NCI-H2171 treated with DMSO at 0.1 percent for 48 hours (cell line): ENCODE measurements at places on chromosomes 7 and 10.
A peak's percentile ranks its signal among the peaks of the same experiment; 100 is the strongest.

DNA sequence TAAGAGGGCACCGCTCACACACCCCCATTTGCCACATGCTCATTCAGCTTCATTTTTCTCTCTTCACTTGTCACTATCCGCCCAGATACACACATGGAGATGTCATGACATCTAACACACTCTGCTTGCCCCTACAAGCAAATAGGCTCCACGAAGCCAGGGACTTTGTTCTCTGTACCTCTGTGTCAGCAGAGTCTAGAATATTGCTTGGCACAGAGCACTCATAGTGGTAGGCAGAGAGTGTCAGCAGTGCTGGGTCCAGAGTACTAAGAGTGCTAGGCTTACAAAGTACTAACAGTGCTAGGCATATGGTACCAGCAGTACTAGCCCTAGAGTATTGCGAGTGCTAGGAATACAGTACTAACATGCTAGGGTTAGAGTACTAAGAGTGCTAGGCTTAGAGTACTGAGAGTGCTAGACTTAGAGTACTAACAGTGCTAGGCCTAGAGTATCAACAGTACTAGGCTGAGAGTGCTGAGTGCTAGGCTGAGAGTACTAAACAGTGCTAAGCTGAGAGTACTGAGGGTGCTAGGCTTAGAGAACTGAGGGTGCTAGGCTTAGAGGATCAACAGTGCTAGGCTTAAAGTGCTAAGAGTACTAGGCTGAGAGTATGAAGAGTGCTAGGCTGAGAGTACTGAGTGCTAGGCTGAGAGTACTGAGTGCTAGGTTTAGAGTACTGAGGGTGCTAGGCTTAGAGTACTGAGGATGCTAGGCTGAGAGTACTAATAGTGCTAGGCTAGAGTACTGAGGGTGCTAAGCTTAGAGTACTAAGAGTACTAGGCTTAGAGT, 166.1 kb downstream of the PRKAG2 start:
- DNase-seq = no peak

DNA sequence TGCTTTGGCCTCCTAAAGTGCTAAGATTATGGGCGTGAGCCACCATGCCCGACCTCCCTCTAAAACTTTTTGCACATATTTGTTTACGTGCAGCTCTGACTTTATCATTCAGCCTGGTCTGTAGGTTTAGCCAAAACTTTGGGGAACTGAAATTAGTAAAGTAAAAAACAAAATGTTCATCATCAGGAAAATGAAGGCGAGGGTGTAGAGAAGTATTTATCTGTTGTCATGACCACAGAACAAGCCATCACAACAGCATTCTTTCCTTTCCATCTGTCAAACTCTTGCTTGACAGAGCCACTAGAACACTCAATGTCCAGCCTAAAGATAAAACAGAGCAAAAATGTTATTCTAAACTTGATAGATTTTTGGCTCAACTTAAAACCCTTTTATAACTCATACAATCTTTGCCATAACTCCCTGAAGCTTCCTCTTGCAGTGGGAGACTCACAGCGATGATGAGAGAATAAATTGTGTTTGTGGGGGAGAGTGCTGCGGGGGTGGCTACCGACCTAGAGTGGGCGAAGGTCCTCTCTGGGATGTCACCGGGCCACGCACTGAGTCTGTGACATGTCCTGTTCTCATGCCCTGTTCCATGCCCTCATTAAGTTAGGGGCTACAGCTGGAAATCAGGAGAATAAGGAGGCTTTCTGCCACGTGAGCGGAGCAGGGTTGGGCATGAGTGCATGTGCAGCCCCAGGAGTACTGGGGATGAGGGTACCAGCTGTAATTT, 58.6 kb upstream of the MKRN1 start:
- DNase-seq = no peak

DNA sequence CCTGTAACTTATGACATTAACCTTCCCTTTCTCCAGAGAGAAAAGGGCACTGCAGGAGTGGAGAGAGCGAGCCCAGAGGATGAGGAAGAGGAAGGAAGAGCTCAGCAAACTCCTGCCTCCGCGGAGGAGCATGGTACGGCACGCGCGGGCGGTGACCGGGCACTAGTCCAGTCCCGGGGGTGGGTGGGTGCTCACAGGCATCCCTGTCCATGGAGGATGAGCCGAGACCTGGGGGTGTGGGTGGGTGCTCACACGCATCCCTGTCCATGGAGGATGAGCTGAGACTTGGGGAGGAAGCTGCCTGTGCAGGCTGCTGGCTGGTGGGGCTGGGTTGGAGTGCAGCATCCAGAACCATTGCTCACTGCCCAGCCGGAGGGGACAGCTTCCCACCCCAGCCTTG, 23.8 kb downstream of the LRRC27 start:
- DNase-seq = no peak

- DNase-seq = no peak
Observed at GRCh38 chr7:99949645-99950228, 20.3 kb upstream of the GJC3 start.

DNA sequence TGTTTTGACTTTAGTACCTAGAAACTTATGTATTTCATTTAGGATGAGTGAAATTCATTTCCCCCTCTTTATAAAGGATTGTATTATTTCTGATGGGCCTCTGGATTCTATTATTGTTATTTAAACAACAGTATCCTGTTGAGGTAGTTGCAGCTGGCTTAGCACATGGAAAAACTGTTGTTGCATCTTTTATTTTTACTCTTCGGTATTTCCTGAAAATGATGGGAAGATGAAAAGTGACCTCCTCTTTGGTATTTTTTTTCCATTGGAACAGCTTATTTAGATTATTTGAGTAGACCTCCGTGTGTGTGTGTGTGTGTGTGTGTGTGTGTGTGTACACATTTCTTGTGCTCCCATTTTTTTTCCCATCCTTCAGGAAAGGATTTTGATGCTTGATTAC, 129.8 kb downstream of the PRKG1 start:
- DNase-seq = no peak

DNA sequence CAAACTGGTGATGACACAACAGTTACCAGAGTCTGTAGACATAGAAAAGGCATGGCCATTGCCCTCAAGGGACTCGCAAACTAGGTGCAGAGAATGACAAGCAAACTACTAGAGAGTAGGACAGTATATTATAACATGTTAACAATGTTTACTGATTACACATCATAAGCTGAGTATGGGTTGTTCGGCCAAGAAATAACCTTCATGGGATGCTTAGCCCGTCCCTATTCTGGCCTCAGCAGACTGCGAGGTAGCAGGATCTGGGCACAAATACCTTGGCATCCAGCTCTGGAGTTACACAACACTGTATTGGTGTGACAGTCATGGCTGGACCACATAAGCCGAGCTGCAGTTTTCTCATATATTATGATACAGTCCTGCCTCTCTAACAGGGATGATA, 51.4 kb downstream of the ABCB4 start:
- DNase-seq = no peak

DNA sequence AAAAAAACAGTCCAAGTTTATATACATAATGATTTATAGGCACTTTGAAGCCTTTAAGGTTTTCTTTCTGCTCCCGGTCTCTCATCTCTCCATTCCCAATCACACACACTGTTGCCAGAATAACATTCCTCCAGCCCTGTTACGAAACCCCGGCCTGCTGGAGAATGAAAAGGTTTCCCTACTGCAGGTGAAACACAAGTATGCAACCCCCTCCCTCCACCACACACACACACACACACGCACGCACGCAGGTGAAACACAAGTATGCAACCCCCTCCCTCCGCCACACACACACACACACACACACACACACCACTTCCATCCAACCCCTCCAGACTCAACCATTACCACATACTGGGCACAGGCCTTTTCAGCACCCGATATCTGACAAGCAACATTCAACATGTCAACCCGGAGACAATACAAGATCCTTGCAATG, 87.5 kb downstream of the PARD3 start:
- no peak for DNase-seq

- peak; percentile 83 for DNase-seq
Observed at GRCh38 chr7:27185013-27185853, at the start of gene HOXA11. TSS of gene HOXA11 (minus strand) at chr7:27185232. CDS start at chr7:27185144, 88 bp downstream.

DNA sequence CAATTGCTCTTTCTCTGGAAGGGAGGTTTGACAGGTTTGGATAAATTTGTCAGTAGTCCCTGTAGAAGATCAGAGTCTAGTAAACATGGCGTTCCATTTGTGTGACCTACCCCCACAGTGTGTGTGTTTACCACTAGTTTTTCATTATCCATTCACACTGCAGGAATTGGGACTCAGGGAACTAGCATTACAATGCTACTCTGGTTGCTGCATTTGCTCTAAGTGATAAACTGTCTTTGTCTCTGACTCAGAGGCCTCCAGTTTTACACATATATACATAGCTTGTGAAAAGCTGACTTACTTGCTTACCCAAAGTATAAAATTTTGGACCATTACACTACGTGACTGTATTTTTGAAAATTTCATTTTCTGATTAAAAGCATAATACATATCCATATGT, 1604.0 kb downstream of the REEP3 start:
- DNase-seq = no peak

DNA sequence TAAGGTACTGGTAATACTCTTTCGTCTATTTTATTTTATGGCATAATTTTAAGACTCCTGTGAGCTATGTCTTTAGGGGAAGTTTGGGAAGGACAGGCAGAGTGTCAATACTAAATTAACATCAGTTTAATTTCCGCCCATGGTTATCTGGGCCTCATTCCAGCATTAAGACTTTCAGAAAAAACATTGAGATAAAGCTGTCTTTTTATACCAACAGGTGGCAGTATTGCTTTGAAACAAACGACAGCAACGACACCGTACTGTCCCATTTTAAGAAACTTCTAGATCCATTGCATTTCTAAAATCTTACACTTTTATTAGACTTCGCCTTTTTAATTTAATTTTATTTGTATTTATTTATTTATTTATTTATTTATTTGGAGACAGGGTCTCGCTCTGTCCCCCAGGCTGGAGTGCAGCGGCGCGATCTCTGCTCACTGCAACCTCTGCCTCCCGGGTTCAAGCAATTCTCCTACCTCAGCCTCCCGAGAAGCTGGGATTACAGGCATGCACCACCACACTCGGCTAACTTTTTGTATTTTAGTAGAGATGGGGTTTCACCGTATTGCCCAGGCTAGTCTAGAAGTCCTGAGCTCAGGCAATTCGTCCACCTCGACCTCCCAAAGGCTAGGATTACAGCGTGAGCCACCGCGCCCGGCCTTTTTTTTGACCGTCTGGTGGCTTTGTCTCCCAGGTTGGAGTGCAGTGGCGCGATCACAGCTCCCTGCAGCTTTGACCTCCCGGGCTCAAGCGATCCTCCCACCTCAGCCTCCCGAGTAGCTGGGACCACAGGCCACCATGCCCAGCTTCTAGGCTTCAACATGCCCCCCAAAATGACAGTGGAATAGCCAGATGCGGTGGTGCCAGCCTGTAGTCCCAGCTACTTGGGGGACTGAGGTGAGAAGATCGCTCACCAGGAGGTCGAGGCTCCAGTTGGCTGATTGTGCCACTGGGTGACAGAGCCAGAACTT, 78.7 kb upstream of the C1GALT1 start:
- DNase-seq = peak; percentile 44

- DNase-seq = no peak
Observed at GRCh38 chr10:100344241-100344788, 2.7 kb upstream of the SCD start.

DNA sequence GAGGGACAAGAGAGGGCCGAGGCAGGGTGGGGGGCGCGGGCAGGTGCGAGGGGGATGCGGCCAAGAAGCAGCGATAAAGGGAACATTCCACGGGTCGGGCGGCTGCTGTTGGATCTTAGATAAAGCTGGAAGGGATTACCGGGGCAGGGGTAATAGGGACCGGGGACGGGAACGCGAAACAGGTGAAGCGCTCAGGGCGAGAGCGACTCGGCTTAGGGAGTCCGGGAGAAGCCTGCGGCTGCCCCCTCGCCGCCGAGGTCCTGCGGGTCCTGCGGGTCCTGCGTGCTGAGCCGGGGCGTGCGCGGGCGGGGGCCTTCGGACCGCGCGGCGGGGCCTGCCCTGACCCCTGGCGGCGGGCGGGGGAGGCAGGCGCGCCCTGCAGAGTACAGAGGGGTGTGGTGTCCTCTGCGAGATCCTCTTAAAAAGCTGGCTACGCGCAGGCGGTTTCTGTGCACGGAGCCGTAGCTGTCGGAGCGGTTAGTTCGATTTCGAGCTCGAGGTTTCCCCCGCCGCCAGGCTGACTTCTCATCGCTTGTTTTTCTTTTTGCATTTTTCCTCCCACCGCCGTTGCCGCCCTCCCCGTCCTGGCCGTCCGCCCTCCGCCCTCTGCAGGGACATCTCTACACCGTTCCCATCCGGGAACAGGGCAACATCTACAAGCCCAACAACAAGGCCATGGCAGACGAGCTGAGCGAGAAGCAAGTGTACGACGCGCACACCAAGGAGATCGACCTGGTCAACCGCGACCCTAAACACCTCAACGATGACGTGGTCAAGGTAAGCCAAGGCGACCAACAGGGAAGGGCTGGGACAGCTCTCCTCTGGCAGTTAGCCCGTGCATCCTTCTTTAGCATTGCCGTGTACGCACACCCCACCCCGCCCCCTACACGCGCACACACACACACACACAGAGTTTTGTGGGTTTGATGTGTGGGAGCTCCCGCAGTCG, 1.4 kb downstream of the CAV1 start:
- peak; percentile 25 for DNase-seq

GRCh38 chr7:87474533-87475358, 734 bp downstream of the ABCB4 start:
- DNase-seq = no peak

- no peak for DNase-seq
Observed at GRCh38 chr10:122263971-122264370, 7.1 kb upstream of the BTBD16 start.

DNA sequence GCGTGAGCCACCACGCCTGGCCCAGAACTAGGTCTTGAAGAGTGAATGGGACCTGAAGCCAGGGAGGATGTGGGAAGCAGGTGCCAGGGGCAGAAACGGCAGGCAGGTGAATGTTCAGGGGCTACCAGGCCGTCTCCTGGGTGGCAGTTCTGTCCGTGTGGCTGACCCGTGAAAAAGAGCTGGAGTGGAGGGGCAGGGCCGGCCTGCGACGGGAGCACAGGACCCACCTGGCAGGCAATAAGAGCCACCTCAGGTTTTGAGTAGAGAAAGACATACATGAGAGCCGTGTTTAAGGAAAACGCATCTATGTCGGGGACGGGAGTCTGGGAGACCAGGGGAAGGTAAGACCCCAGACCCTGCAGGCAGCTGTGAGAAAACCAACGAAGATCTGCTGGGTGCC, 70.7 kb upstream of the ATP6V0A4 start:
- no peak for DNase-seq

- DNase-seq = no peak
Observed at GRCh38 chr7:44375236-44375699, 49.9 kb upstream of the CAMK2B start.

- DNase-seq = peak; percentile 54
Observed at GRCh38 chr10:124066781-124067714, 26.4 kb downstream of the CHST15 start.

GRCh38 chr7:107874605-107875446, 16.2 kb upstream of the DLD start:
- peak; percentile 76 for DNase-seq

- DNase-seq = no peak
Observed at GRCh38 chr7:76129366-76129765, 72.3 kb upstream of the SRRM3 start.

- DNase-seq = no peak
Observed at GRCh38 chr7:71343892-71344291, 211.9 kb downstream of the GALNT17 start.

GRCh38 chr7:74143383-74143782, 30.8 kb upstream of the EIF4H start:
- DNase-seq = no peak
